Kidney epithelial cell (primary cell): ENCODE measurements at places on chromosomes 3 and 15.
A peak's percentile ranks its signal among the peaks of the same experiment; 100 is the strongest.

DNA sequence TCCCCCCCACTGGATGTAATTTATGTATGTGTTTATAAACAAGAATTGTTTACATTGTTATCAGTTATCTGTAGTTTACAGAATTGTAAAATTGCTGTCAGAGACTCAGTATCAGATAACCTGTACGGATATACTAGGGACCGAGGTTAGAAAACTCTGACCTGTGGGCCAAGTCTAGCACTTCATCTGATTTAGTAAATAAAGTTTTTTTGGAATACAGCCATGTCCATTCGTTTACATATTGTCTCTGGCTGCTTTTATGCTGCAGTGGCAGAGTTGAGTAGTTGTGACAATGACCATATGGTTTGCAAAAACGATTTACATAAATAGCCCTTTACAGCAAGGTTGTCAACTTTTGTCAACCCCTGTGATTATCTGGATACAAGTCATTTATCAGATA, 52.6 kb downstream of the LRRC28 start:
- no peak for DNase-seq

GRCh38 chr3:184982076-184982475, 170.1 kb downstream of the VPS8 start:
- DNase-seq: no peak

DNA sequence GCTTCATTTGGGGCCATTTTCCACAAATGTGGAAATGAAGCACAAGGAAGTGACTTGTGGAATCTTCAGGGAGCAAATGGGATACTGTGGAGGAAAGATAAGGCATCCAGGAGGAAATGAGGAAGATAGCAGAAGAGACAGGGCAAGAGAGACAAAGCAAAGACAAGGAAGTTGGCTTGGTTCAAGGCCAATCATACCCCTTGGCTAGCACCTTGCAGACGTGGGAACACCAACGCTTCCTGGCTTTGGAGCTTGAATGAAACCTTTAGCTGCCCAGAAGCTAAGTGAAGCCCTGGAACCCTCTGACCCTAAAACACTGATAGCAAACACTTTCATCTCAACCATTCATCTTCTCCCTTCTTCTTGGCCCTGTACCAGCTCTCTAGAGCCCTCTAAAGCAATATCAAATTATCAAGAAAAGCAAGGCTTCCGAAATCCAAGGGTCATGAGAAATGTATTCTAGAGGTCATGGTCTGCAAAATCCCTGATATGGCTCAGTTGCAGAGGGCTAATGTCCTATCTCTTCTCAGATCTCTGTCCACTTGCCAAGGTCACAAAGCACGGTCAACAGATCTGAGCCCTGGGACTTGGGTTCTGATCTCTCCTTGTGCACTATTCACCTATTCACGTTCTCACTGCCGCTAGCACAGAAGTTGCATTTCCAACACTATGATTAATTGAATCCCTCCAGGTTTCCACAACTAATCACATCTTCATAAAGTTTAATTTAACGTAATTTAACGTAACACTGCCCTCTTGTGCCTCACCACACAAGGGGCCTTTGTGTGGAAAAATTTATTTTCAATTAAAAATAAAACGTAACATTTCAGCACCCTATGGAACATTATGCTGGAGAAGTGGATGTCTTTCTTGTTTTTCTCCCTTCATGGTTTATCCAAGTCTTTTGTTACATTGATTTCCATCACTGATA, 557.6 kb upstream of the ADAMTS9 start:
- DNase-seq: no peak

- DNase-seq: no peak
Observed at GRCh38 chr3:176078906-176079305, 1118.4 kb downstream of the TBL1XR1 start.

GRCh38 chr3:22117751-22118346, 366.8 kb upstream of the ZNF385D start:
- no peak for DNase-seq

DNA sequence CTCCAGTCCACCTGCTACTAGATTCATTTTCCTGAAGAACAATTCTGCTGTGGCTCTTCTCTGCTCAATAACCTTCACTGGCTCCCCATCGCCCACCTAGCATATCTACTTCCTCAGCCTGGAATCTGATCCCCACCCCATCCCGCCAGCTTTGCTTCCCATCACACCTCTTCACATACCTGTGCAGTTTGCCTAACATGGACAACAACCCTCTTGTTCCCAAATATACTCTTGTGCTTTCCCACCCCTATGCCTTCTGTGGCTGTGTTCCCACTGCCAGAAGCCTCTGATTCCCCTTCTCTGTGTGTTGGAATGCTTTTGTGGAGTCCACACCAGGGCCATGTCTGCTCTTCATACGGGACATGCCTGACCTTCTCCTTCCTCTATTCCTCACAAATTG, 29.5 kb downstream of the CMTM7 start:
- DNase-seq: no peak

DNA sequence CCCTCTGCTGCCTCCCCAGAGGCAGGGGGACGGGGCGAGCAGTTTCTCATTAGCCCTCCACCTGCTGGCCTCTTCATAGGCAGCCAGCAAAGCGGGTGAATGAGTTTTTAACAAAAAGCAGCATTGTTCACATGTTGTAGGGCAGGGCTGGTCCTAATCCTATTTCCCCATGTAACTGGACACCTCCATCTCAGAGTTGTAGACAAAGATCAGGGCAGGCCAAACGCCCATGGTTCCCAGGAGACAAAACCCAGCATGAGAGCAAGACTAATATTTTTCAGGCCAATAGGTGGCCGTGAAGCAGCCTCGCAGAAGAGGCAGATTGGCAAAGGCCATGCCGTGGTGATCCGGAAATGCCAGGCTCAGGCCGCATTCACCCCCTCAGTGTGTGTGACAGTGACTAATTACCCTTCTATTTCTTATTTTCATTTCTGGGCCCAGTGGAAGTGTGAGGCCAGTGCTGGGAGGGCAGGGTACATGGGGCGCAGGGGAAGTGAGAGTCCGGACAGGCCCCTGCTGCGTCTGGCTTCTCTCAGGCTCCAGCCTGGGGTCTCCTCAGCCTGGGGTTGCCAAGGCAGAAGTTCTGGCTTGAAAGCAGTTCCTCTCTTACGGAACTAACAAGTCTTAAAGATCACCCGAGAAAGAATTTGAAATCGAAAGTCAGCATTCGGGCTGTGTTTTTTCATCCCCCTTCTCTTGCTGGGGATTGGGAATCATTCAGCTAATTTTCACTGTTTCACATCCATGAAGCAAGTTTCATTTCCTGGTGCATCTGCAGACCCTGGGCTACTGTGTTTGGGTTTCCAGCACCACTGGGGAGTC, 64.8 kb downstream of the BOC start:
- DNase-seq: no peak

DNA sequence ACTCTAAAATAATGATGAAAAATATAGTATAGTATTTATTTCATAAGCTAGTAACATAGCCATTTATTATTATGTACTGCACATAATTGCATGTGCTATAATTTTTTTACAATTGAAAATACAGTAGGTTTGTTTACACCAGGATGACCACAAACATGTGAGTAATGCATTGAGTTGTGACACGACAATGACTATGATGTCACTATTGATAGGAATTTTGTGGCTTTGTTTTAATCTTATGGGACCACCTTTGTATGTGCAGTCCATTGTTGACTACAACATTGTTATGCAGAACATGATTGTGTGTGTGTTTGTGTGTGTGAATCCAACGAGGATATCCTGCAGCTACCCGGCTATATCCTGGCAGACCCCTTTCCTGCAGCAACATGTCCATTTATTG, 372.2 kb upstream of the MCTP2 start:
- DNase-seq: no peak

DNA sequence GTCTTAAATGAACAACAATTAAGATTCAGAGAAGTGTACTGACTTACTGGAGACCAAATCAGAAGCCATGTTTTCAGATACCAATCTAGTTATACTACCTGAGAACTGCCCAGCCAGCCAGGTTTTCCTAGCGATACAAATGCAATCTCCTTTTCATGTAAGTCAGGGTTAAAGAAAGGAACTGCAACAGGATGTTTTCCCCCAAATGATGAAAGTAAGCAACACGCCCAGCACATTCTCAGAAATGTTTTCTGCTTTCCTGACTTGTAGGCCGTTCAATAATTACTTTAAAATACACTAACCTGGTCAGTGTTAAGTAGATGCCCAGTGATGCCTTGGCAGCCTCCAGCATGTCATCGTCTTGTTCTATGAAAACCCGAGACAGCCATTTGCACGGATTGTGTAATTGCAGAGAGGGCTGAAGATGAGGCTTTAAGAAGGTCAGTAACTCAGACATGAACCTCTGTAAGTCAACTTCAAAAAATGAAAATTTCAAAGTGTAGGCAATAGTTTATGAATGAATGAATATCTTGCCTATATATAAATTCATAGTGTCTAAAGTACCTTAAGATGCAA, 30.3 kb downstream of the LINS1 start:
- DNase-seq: no peak

DNA sequence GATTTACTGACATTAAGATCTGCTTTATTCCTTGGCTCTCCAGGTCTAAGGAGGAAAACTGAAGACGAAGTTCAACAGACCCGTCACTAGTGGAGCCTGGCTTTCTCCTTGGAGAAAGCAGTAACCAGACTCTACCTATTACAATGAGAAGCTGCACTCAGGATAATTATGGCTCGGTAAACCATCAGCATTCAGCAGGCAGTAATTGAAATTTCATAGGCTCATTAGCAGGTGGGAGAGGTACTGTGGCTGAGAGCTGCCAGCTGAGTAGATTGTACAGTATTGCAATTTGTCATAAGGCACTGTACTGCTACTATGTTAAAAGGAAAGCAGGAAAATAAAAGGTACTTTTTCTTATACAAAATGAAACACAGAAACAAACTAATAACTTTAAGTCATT, 51.2 kb downstream of the CHAC1 start:
- no peak for DNase-seq

DNA sequence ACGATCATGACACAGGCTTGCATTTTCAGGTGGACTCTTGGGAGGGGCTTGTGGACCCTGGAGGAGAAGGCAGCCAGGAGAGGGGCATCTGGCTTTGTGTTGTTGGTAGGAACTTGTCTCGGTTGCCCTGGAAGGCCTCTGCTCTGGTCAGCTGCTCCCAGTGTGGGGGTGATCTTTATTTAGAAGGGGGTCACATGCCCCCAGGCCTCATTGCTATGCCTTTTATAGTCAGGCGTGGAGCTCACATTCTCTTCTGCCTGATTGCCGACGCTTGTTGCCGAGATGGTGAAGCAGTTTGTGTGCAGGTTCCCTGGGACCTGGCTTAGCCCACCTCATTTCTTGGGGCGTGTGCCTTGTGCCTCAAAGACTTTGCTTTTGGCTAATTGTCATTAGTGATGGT, 66.6 kb downstream of the IGF1R start:
- no peak for DNase-seq

DNA sequence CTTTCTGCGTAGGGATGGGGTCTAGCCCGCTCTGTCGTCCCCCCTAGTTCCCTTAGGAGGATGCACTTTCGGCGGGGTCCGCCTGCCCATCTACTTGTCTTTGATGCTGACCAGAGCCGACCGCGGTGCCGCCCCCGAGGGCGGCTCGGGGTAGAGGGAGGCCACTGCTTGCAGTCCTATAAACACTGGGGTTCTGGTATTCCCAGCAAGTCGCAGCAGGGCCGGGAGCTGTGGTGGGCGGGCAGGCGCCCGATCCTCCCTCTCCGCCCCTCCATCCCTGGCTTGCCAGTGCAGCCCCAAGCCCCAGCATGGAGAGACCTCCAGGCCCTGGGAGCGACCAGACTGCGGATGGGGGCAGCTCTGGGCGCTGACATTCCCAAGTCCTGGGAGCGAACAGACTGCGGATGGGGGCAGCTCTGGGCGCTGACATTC, 830 bp downstream of the SEMA4B start:
- no peak for DNase-seq

GRCh38 chr3:139574026-139574947, 34.7 kb upstream of the RBP1 start:
- no peak for DNase-seq

- DNase-seq: no peak
Observed at GRCh38 chr15:37907136-37907535, 27.3 kb upstream of the TMCO5A start.

DNA sequence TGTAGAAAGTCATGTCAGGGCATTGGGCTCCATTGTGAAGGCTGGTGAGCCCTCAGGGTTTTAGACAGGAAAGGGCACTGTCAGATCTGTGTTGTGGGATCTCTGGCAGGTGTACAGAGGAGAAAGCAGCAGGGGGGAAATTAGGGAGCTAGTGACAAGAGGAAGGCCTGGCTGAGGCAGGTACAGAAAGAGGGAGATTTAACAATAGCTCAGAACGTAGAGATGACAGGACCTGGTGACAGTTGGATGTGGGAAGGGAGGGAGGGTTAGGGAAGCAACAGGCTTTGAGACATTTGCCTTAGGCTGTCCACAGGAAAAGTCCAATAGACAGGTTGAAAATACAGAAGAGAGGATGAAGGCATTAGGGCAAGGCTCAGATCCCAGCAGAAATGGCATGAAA, 288.1 kb downstream of the EPHB1 start:
- DNase-seq: no peak

- DNase-seq: no peak
Observed at GRCh38 chr15:99474909-99475753, 90.7 kb upstream of the MEF2A start.

GRCh38 chr3:99825004-99825640, 7.5 kb downstream of the CMSS1 start:
- peak; percentile 14 for DNase-seq

- no peak for DNase-seq
Observed at GRCh38 chr15:72584006-72584405, 70.5 kb upstream of the GOLGA6B start.
